ENCODE measurements at places on chromosomes 7 and 10.

DNA sequence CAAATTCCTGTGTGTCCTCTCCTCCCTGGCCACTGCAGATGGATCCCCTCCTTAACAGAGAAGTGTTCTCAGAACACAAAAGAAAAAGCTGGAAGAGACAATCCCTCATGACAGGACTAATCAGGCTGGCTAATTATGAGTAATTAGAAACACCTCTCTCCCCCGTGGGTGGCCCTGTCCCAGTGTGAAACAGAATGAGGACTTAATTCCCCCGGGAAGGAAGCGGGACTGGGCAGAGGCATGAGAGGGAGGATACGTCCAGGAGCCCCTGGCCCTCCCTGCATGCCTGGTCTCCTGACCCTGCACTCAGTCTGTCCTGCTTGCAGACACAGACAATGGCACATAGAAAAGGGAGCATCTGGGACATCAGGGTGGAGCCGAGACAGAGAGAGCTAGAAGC lies 7.6 kb upstream of the ADCYAP1R1 start:
- DNase-seq, result no peak

DNA sequence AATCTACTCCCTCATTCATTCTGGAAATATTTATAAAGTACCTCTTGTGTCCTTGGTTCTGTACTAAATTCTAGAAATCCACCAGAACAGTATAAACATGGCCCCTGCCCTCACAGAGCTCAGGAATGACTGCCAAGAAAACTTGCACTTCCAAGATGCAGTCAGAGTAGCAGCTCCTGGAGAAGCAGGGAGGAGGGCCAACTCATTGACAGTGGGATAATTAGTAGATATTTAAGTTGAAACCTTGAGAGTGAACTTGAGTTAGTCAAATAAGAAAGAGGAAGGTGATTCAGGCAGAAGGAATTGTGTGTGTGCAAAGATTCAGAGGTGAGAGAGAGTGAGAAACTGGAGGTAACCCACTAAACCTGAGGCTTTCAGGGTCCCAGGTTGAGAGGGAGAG lies 182.2 kb upstream of the INHBA start:
- DNase-seq, result no peak

DNA sequence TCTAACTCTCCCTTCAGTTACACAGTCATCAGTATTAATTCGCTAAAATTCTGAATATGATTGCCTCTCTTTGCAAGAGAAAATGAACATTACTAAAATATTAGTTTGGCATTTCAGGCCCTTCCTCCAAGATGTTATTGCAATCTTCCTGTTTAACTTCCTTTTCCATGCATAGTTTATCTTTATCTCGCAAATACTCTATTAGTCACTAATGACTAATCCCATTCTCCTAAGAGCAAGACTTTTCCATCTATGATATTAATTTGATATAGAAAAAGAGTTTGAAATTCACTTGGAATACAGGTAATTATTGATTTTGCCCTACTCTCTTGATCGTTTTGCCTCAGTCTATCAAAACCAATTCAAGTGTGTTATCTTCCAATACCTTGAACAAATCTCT lies 41.8 kb upstream of the SEMA3A start:
- no peak for DNase-seq

DNA sequence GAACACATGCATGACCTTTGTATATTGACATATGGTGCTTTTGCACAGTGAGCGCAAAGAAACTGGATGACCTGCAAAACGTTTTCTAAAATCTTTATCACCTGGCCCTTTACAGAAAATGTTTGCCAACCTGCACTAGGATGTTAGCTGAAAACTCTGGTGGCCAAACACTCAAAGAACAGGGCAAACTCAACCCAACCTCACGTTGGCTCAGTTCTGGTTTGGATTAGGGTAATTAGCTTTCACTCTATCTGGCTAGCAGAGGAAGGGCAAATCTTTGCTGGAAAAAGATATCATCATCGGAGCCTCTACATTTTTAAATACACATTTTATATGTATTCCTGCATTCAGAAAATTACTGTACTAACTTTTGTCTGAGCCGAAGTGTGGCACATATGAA lies 688.9 kb downstream of the PHTF2 start:
- DNase-seq, result no peak

- DNase-seq, result no peak
Measured at GRCh38 chr7:122572706-122573105, 126.2 kb downstream of the RNF133 start.

GRCh38 chr7:46775020-46775419 lies 806.9 kb downstream of the TNS3 start:
- DNase-seq, result no peak

DNA sequence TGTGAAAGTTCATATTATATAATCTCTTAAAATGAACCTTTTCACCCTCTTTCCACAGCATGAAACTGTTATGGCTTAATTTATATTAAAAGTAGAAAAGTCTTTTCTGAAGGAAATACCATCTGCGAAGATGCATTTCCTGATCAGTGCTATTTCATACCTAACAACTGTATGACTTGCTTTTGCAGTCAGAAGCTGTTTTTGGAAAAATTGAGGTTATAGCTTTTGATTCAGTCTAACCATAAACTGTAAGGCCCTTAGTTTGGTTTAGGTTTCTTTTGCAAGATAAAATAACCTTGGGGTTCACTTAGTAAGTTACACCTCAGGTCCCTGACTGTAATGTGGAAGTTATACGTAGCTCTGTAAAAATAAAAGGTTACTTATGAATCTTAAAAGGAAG lies 22.7 kb upstream of the PARP12 start:
- no peak for DNase-seq

GRCh38 chr7:114152314-114152938 lies 233.6 kb upstream of the PPP1R3A start:
- DNase-seq, result no peak

- no peak for DNase-seq
Measured at GRCh38 chr10:26939962-26940354, 79.2 kb upstream of the ABI1 start.

- DNase-seq, result no peak
Measured at GRCh38 chr7:26441002-26441521, 149.4 kb downstream of the SNX10 start.

DNA sequence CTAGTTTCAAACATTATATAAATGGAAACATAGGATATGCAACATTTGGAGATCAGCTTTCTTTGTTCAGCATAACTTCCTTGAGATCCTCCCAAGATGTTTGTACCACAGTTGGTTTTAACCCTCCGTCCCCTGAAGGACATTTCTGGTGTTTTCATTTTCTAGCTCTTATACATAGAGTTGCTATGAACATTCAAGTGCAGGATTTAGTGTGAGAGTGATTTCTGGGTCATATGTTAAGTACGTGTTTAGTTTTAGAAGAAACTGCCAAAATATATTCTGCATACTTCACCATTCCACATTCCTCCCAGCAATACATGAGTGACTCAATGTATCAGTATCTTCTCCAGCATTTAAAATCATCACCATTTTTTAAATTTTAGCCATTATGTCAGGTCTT lies 588.7 kb upstream of the PFKP start:
- DNase-seq, result no peak

DNA sequence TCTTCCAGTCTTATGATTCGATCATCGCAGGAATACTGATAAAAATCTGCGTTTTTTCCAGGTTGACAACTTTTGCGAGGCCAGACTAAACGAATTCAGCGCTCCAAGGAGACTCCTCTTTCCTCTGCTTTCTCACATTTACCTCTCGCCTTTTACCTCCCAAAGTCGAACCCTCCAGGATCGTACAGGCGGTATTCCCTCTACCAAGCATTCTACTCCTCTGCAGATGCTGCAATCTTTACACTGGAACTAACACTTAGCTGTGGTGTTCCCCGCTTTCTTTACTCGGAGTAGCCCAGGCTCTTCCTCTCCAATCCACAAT lies 449 bp downstream of the NUDT5 start:
- no peak for DNase-seq

DNA sequence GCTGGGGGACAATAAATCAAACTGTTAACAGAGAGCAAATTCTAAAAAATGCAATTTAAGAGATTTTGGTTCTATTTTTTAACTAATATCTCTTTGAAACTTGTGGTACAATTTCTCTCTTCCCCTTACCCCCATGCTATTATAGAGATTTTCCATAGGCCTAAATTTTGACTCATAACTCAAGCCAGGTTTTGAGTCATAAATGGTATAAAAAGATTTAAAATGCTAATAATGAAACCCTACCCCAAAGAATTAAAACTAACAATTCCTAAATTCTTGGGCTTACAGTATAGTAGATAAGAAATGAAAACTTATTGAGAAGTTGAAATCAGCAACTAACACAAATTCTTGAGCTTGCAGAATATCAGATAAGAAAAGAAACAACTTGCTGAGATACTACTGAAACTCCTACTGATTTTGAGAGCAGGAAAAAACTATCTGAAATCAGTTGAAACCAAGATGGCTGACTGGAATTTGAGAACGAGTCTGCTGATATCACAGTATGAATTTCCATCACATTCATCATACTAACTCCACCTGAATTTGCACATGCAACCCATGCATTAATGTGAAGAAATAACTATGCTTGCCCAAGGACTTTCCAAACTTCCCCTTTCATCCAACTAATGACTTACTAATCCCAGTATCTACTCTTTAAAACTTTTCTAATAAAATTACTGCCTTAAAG lies 36.3 kb downstream of the POT1 start:
- DNase-seq, result no peak

DNA sequence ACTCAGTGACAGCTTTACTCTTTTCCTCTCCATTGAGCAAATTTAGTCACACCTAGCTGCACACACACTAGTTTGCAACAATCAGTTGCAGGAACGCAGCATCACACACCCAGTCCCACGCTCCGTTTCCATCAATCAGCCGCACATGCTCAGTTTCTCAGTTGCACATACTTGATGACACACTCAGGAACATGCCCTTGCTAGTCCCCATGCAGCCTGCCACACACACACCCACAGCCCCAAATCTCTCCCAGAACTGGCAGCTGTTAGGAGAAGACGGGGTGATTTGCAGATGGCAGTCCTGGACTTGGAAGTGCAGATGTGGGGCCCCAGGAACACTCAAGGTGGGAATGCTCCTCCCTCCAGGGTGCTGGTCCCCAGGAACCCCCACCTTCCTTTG lies 7.7 kb downstream of the LBX1 start:
- DNase-seq, result no peak

DNA sequence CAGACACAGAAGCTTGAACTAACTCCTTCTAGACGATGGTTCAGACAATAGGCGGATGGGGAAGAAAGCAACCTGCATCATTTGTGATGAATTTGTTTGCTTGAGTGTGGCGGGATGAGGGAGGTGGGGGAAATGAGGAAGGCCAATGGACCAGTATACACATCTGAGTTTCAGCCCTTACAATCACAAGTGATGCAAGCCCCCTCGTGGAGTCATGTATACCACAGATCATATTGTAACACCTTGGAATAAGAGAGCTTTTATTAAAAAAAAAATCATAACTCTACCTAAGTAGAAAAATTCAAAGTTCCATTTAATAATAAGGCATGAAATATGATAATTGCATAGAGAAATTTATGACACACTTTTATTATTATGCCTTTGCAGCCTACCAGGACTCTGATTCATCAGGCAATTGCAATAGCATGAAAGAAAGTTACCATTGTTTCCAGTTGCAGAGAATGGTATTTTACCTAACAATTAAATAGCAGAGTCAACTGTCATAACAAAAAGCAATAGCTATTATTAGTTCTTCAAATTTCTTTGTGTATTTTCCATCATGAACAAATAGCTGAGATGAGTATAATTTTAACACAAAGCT lies 230.2 kb upstream of the AKR1E2 start:
- DNase-seq, result no peak

GRCh38 chr7:22468609-22469008 lies 31.4 kb downstream of the STEAP1B start:
- no peak for DNase-seq

DNA sequence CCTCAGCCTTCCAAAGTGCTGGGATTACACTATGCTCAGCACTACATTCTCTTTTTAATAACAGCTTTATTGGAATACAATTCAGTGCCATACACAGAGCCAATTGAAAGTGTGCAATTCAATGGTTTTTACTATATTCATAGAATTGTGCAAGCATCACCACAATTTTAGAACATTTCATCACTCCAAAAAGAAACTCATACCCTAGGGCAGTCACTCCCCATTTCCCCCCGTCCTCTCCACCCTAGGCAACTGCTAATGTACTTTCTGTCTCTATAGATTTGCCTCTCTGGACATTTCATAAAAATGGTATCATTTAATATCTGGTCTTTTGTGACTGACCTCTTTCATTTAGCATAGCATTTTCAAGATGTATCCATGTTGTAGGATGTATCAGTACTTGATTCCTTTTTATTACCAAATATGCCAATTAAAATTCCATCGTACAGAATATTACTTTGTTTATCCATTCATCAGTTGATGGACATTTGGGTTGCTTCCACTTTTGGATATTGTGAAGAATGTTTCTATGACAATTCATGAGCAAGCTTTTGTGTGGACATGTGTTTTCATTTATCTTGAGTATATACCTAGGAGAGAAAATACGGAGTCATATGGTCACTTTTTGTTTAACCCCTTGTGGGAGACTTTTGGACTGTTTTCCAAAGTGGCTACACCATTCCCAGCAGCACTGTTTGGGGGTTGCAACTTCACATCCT lies 6.3 kb upstream of the XPNPEP1 start:
- no peak for DNase-seq

DNA sequence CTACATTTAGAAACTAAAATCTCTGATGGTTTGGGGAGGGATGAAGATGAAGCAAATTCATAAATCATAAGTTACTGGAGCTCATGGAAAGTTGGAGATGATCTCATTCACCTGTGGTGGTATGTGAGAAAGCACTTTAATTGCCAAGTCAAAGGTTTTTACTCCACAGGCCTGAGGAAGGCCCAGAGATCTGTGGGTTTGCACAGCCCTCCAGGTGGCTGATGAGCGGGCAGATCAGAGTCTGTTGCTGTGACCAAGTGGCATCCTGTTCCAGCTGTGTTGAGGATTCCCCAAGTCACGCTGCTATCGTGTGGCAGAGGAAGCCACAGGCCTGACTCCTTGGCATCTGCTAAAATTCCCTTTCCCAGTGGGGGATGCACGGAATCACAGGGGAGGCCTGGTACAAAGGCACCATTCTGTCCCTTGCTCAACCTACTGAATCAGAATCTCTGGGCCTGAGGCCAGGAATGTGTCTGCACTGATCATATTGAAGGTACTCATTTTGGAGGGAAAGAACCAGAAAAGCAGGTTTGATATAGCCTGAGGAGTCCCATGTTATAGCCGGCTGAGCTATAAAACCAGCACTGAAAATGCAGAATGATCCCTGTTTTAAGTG lies 19.7 kb upstream of the DDC start:
- no peak for DNase-seq

DNA sequence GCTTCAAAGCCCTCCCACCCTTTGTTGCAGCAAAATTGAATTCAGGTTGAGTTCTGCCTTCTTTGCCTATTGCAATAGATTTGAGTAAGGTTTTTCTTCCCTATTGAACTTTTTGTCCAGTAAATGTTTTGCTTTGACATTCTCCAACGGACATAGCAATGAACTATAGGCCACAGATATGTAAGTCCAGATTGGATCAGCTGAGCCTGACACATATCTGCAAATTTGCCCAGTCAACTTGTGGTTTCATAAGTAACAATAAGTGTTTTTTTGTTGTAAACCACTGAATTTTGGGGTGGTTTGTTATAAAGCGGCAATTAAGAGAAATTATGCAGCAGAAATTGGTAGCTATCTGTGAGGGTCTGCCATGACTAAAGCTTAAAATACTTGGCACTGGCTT lies 332.1 kb upstream of the SORCS1 start:
- DNase-seq, result no peak

All from CD4-positive, alpha-beta T cell treated with Interleukin-21 for 1 hour (primary cell).